Stimulated activated memory B cell treated with anti-CD40 and anti-IgM and Interleukin-4, amounts not matched to agents 10 μg/mL and 1 μg/mL and 100 μg/mL, for 72 hours (primary cell): ENCODE measurements at places on chromosomes 12 and 14.

GRCh38 chr14:56244138-56244789 is 126.1 kb downstream of the PELI2 start:
- no peak for ATAC-seq

GRCh38 chr12:92769124-92769901 is 66.5 kb downstream of the PLEKHG7 start:
- no peak for ATAC-seq

DNA sequence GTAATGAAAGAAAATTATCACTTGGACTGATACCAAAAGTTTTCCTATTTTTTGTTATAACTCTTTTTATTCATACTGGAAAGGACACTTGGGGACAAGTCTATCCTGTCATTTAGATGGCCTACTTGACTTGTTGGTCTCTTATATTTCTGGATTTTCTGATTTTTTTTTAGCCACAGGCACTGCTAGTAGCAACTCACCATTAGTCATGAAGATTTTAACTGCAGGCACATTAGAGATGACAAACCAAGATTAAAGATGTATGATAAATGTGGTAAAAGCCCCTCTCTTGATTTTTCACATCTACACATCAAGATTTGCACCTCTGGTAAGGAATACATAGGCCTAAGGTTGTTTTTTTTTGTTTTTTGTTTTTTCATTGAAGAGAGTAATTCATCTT is 217.0 kb downstream of the SLC25A21 start:
- no peak for ATAC-seq

DNA sequence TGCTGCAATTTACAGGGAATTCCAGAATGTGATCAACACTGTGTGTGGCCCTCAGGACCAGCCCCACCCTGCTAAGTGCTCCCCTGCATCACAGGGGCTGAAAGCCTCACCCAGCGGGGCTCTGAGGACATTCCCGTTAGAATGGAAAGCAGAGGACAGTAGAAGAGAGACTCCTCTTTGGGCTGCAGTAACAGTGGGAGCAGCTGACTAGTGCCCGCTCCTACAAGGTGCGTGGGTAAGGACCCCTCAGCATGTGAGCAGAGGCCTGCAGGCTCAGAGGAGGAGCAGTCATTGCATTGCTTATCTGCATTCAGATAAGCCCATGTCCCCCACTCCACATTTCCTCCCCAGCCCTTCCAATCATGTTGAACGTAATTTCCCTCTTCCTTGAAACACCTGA is 120.1 kb downstream of the ITPR2 start:
- ATAC-seq, result no peak

- ATAC-seq, result no peak
These were observed 449.2 kb downstream of the DPF3 start for GRCh38 chr14:72444701-72445100.

GRCh38 chr14:30521899-30522736 is 36.8 kb upstream of the G2E3 start:
- no peak for ATAC-seq

- ATAC-seq, result no peak
These were observed 1.8 kb downstream of the KITLG start for GRCh38 chr12:88578276-88579160.

GRCh38 chr14:69376439-69376838 is 21.7 kb downstream of the ERH start:
- no peak for ATAC-seq

- ATAC-seq, result no peak
These were observed 51.2 kb downstream of the OSBPL8 start for GRCh38 chr12:76508128-76508980.

- ATAC-seq, result no peak
These were observed 17.0 kb upstream of the IL22 start for GRCh38 chr12:68270358-68270757.

GRCh38 chr14:29643433-29644211 is 284.0 kb downstream of the PRKD1 start:
- no peak for ATAC-seq

DNA sequence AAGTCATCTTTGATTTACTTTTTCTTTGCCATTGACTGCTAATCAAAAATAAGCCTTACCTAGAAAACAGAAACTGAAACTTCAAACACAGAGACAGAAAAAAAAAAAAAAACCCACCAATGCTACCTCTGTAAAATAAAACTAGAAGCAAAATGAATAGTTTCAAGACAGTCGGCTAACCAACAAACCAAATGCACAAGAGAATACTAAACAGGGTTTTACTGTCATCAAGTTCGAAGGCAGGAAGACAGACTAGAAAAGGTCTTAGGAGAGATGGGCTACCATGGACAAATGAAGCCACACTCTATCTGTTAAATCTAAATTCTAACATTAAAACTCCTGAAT is 59.5 kb downstream of the SEL1L start:
- ATAC-seq, result peak; percentile 67

GRCh38 chr12:33818313-33818712 is 204.0 kb upstream of the ALG10 start:
- peak; percentile 12 for ATAC-seq

DNA sequence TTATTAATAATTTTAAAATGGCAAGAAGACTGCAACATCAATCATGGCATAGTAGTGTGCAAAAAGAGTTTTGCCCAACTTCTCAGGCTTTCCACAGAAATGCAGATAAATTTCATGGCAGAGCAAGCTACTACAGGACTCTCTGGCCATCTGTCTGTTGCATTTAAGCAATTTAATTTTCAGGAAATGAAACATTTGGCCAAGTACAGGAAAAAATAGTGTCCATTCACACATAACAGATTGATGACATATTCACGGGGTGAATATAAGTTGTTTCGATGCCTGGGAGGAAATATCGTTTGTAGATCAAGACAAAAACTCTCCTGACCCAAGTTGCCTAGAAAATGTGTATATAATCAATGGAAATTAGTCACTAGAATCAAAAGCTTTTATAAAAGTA is 324.0 kb downstream of the PRKD1 start:
- ATAC-seq, result no peak

DNA sequence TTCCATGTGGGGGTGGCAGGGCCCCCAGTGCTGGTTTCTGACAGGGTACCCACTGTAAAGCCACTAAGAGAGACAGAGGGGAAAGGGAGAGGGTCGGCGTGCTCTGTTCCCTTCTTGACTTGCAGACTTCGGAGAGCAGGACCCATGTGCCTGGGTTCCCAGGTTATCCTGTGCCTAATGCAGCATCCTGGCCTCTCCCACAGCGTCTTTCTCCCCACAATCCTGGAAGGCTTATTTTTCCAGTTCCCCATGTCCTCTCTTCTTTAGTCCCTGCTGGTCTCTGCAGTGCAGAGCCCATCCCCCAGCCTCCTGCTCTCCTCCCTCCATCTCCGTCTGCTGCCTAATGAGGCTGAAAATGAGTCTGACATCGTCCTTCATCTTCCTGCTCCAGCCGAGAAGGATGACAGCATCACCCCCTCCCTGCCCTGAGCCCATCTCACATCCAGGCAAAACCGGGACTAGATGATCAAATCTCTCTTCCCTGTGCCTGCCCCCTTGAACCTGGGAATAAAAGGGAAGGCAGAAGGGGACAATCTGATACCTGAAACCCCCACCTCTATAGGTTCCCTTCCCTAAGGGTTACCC is 15.1 kb downstream of the CALCOCO1 start:
- ATAC-seq, result no peak

GRCh38 chr12:108907839-108908351 is 28.0 kb downstream of the DAO start:
- no peak for ATAC-seq

DNA sequence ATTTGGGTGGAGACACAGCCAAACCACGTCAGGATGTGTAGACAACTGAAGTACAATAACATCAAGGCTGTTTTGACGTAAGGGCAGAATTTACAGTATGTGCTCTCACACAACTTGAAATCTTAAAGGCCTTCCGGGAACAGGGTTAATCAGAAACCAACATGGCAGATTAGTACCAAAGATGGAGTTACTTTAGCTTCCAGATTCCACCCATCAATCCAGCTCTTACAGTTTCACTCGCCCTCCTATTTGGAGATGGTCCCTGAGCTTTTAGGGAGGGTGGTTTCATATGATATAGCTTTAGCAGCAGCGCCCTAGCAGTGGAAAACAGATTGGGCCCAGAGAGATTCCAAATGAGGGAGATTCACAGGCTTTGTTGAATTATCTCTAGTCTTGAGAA is 2.0 kb upstream of the XPOT start:
- ATAC-seq, result no peak

GRCh38 chr12:13169272-13169671 is 27.3 kb upstream of the EMP1 start:
- no peak for ATAC-seq

- ATAC-seq, result no peak
These were observed 19.1 kb upstream of the CEP170B start for GRCh38 chr14:104845834-104846441.

DNA sequence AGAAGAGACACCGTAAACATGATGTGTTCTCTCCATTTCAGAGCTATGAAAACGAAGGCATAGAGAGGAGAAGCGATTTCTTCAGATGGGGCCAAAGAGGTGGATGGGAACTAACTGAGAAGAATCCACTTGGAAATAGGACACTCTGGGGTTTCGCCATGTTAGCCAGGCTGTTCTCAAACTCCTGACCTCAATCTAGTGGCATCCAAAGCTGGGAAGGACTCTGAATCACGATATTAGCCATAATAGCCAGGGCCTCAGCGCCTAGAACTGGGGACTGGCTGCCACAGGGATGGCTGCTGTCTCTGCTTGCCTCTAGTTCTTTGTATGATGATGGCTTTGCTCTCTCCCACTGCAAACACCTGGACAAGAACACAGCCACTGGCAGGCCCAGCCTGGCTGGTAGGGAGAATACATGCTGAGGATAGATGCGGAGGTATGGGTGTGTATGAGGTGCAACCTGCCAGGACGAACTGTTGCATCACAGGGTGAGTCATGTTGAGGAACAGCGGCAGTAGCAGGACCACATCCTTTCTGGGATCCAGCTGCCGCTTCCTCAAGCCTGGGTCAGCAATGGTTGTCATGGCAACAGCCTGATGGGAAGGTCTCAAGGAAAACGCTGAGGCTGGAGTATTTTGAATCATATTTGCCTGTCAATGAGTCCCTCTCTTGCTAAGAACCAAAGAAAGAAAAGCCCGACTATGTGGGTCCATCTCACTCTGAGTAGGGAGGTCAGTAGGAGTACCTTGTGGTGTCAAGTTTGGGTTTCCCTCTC is 31.1 kb downstream of the CCDC177 start:
- no peak for ATAC-seq

- ATAC-seq, result peak; percentile 31
These were observed 2.0 kb upstream of the GAPDH start for GRCh38 chr12:6532051-6532926.

DNA sequence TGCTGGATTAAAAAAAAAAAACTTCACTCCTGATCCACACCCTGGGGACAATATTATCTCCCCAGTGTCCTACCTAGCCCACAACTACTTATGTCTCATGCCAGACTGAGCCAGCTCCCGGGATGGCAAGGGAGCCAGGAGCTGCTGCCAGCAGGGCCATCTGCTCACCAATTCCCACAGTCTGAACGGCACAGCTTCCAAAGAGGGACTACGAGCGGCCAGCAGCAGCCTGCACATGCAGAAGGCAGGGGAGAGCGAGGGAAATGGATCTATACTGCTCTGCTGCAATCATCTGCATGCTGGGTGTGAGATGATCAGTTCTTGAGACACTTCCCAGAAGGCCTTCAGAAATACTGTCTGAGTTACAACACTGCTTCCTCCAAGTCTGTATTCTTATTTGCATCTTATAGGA is 11.1 kb downstream of the SSH1 start:
- no peak for ATAC-seq

- ATAC-seq, result no peak
These were observed 1.0 kb upstream of the KDM2B start for GRCh38 chr12:121581686-121582429.

- ATAC-seq, result no peak
These were observed 252.1 kb downstream of the LRIG3 start for GRCh38 chr12:58668233-58668632.

- no peak for ATAC-seq
These were observed 77.6 kb upstream of the PARP11 start for GRCh38 chr12:3950714-3951320.

- ATAC-seq, result no peak
These were observed 250.5 kb upstream of the PELI2 start for GRCh38 chr14:55867719-55868118.

DNA sequence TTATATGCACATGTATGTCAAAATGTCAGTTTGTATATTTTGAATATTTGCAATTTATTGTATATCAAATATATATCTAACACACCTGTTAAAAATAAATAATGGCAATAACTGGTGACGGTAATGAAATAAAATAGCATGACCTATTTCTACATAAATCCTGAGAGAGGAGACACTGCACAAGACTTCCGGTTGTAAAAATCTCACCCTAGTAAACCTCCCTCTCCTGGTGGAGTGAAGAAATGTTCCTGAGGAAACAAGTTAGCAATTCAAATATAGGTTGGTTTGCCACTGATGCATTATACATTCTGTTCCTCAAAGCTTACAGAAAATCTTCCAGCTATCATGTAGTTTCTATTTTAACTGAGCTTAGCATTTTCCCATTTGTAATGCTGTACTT is 166.1 kb upstream of the SYT10 start:
- no peak for ATAC-seq
